B cell (primary cell): ENCODE measurements at places on chromosomes 3 and 15. TPM values are rescaled to one million over a fixed set of nuclear protein-coding genes. Genes with fewer than 3 reads are reported as not detected.

SLC2A2 gene
- total RNA-seq: not detected in 2 replicates

CFAP100 gene
- total RNA-seq: not detected in 2 replicates

SLC27A2 gene
- total RNA-seq: 0.41 and 0.49 TPM in 2 replicates

CHRM5 gene
- total RNA-seq: not detected in 2 replicates

ONECUT1 gene
- total RNA-seq: not detected in 2 replicates

CELSR3 gene
- 2.5 and 2.8 TPM in 2 replicates for total RNA-seq

- DNase-seq: no peak
These were observed 590 bp upstream of the BOC start for GRCh38 chr3:113210604-113211329.

DNA sequence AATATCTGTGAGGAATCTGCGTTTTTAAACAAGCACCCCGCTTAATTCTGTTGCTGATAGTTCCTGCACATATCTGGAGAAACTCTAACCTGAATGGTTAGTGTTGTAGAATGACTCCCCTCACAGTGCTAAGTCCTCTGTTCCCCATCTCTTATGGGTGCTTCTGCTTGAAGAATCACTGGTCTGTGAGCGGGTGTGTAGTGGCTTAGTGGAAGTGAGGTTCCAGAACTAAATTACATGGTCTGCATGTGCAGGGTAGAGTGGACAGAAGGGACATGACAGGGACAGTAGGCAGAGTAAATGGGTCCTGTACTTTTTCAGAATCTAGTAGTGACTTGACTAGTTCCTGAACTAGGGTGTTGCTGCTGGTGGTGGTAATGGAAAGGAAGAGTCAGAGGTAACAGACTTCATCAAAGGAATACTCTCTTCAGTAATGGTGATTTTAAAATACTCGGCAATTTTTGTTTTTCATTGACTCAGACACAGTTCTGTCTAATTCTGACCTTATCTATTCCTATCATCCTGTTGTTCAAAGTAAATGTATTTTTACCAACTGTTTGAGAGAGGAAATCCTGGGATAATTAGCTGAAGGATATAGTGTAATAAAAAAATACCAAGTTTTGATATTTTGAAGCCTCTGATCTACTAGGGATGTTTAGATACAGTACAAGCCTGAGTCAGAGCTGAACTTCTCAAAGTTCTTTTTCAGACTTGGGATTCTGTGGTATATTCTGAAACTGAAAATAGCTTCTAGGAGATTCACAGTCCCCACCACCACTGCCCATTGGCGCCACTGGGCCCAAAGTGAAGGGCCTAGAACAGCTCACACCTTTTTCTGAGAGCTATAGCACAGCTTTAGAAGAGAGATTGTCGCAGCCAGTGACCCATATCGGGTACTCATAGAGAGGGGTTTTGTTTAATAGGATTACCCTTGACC, 55.5 kb downstream of the FNDC3B start:
- no peak for DNase-seq

GRCh38 chr3:23607184-23607847, 198.4 kb upstream of the UBE2E1 start:
- no peak for DNase-seq

- DNase-seq: no peak
These were observed 189.3 kb downstream of the NECTIN3 start for GRCh38 chr3:111260878-111261277.

DNA sequence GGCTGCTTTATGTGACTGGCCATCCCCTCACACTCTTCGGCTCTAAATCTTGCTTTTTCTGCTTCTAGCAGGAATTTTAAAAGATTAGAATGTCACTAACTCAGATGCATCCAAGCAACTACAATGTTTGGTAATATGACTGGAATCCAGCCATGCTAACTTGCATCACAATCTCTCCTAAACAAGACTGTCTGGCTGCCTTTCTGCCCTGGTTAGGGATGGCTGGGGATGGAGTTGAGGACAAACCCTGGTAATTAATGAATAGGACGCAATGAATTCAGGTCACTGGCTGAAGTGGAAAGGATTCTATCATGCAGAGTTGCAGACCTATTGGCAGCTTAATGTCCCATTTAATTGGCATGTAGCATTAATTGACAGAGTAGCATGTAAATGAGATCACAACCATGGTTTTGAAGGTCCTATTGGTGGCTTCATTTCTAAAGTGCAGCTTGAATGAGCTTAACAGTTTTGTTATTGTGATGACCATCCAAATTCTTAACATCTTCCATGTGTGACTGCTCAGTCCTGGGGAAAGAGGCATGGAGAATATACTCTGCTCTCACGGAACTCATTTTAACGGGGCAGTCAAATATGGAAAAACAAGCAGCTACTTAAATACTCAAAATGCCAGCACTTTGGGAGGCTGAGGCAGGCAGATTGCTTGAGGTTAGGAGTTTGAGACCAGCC, 21.7 kb downstream of the NMNAT3 start:
- DNase-seq: no peak

DNA sequence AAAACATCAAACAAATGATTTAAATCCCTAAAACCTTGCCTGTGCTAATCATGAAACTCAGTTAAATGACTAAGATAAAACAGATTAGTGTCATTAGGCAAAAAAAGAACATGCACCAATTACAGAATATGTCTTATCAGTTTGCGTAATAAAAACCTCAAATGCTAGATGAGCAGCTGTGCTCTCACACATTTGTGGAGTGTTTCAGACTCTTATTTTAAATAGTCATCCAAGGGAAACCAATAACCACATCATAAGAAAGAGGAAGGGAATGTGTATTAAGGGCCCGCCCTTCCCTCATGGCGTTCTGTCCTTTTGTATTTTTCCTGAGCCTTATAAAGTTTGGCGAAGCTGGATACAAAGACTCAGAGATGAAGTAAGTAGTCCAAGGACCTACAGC, 6.6 kb downstream of the SAMMSON start:
- no peak for DNase-seq

GRCh38 chr3:14791343-14791945, 27.3 kb upstream of the FGD5 start:
- peak; percentile 19 for DNase-seq

DNA sequence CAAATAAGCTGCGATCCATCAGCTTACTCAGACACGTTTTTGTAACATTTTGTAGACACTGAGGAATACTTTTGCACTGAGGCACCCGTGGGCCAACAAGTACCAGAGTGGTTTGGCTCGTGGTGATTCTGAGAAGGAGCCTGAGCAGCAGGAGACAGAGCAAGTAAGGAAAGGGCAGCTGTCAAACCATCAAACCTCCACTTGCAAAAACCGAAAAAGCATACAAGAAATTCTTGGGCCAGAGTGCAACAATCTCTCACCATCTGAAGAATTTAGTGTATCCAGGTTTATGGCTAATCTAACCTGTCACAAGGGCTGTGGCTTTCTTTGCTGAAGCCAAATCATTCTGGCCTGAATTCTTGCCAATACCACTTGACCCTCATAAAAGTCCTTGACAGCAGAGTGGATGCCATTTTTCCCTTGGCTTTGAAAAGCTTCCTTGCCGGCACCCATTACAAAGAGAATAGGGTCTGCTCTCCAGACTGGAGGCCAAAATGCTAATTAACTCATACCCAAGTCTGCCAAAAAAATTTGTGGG, 56.7 kb downstream of the MYO1E start:
- no peak for DNase-seq

DNA sequence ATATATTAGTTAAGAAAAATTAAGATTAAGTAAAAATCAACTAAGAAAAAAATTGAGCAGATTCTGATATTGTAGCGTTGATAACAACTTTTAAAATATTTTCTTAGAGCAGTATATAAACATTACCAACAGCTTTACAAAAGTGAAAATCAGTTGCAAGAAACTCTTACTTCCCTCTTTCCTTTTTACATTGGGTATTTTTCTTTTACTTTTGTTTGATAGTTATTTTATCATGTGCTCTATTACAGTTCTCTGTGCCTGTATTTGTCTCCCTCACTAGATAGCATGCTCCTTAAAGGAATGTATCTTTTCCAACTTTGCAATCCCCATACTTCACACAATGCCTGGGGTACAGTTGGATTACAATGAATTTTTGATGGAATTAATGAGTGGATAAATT, 87.5 kb upstream of the P3H2 start:
- DNase-seq: no peak

DNA sequence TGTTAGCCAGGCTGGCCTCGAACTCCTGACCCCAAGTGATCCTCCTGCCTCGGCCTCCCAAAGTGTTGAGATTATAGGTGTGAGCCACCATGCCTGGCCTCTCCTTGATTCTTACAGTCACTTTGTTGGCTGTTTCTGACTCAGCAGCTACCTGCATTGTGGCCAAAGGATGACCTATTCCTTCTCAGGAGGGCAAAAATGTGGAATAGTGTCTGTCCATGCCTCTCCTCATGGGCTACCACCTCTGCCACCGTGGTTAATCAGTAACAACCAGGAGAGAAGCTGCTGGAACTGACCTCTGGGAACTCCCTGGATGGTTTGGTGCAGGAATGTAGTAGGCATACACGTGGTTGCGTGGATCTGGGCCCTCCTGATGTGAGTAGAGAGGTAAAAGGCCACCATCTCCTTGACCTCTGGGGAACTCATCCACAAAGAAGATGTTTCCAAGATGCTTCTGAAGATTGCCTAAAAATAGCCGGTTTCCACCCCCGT, 63.3 kb downstream of the FLNB start:
- no peak for DNase-seq

GRCh38 chr15:40958146-40958545, 4.9 kb downstream of the CHAC1 start:
- no peak for DNase-seq

- DNase-seq: no peak
These were observed 69.2 kb upstream of the DCP1A start for GRCh38 chr3:53416530-53416929.

DNA sequence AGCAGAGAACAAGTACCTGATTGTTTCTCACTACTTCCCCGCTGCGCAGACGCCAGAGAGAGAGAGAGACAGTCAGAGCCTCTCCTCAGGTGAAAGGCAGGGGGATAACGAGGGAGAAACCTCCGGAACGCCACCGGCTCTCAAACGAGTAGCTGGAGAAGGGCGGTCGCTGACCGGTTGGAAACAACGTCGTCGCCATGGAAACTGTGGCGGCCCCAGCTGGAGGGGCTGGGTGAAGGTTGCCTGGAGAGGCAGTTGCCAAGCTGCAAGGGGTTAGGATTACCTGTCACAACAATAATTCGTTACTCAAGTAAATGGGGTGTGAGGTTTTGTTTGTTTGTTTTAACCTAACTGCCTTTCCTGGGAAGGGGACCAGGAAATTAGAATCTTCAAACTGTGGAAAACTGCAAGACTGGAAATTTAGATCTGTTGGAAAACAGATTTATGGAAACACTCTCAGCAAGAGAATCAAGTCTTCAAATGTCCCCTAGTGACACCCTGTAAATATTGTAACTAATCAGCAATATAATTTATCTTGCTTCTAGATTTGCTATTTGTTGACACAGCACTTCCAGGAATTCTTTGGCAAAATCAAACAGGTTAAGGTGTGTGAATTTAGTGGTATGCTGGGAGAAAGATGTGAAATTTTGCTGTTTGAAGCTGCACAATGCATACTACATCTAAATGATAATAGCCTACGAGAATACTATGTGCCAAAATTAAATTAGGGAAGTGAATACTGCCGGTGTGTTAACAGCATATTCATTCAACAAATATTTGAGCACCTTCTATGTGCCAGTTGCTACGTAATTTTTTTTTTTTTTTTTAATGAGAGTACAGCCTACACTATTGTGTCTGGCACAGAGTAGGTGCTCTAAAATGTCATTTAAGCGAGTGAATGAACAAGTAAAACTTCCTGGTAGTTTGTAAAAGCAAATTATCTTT, at the start of gene DNAH12:
Gene DNAH12, minus strand, starts transcription at position 164 of the 945 bp plus-strand sequence. CDS start 1,474 bp downstream, outside the sequence.
- peak; percentile 41 for DNase-seq

GRCh38 chr3:23183731-23184130, 19.4 kb upstream of the UBE2E2 start:
- DNase-seq: no peak

DNA sequence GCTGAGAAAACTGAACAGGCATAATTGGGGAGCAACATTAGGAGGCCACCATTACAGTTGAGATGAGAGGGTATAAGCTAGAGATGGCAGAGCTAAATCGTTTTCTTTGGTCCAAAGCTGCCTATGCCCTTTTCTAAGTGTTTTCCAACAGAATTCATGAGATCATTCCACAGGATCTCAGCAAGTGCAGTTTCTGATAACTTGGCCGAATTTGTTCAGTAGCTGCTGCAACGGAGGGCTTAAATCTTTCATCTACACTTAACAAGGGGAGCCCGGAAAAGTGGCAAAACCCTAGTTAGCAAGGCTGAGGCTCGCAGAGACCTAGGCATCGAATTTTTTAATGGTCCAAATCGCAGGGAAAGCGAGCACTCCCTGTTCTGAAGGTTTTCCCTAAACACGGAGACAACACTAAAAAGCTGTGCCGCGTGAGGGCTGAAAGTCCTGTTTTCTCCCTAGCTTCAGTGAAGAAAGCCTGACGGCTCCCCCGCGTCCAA, 531 bp upstream of the BLOC1S6 start:
- DNase-seq: no peak

DNA sequence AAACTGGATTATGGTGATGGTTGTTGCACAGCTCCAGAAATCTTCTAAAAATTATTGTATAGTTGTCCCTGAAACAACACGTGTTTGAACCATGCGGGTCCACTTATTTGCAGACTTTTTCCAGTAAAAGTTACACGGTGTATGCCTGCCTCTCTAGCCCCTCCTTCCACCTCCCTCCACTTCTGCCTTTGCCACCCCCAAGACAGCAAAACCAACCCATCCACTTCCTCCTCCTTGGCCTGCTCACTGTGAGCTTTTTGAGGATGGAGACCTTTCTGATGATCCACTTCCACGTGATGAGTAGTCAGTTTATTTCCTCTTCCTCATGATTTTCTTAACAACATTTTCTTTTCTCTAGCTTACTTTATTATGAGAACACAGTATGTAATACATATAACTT, 5.4 kb downstream of the CYFIP1 start:
- no peak for DNase-seq

DNA sequence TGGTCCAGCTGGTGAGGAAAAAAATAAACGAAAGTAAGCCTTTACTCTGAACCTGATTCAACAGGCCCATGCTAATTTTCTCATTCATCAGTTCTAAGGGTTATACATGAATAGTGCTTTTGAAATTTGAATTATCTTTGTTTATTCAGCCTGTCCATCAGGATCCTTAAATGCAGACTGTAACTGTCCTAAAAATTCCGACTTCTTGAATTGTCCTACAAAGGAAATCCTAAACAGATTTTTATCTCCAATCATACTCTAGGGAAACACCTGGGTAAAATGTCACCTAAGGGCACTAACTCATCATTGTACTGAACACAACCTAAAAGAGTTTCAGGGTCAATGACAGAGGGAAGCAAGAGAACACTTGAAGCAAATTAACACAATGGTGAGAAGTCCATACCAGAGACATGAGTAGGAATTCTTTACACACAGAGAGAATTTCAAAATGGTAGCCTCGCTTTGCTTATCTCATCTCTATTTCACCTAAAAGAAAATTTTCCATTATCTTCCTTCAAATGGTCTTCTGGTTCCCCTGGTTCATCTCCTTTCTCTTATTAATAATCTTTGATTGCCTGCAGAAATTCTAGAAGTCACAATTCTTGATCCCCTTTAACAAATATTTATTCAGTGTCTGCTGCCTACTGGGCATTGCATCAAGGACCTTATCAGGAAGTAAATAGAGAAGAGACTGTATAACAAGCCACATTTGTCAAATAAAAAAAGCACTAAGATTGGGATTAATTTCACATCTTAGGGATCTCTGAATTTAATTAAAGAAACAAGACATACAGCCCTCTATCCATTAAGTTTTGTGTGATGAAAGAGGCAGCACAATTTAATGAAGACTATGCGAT, 182.7 kb downstream of the MEIS2 start:
- DNase-seq: no peak
